ENCODE measurements at places on chromosomes 2 and 18. TPM values are rescaled to one million over a fixed set of nuclear protein-coding genes. Genes with fewer than 3 reads are reported as not detected.
A peak's percentile ranks its signal among the peaks of the same experiment; 100 is the strongest.

GEN1 gene
- 19.8 TPM for total RNA-seq

- DNase-seq = no peak
- peaks cover 23% of the 10 kb centered on the region for H3K4me1 ChIP-seq
- no peaks in the 10 kb centered on the region for H3K27me3 ChIP-seq
- peak overlapping the region; percentile 91 for H3K4me3 ChIP-seq
Measured at GRCh38 chr2:8837795-8838140, 355 bp upstream of the KIDINS220 start.

GRCh38 chr2:105645031-105645937 lies 99.4 kb upstream of the NCK2 start:
- no peaks in the 10 kb centered on the region for H3K36me3 ChIP-seq
- no peak for DNase-seq
- H3K27ac ChIP-seq = no peak overlapping the region
- no peak overlapping the region for H3K4me3 ChIP-seq
- peaks cover 73% of the 10 kb centered on the region for H3K27me3 ChIP-seq

ATP8B1 gene
- total RNA-seq = 1.4 TPM

COL5A2 gene
- 7.4 TPM for total RNA-seq

DNA sequence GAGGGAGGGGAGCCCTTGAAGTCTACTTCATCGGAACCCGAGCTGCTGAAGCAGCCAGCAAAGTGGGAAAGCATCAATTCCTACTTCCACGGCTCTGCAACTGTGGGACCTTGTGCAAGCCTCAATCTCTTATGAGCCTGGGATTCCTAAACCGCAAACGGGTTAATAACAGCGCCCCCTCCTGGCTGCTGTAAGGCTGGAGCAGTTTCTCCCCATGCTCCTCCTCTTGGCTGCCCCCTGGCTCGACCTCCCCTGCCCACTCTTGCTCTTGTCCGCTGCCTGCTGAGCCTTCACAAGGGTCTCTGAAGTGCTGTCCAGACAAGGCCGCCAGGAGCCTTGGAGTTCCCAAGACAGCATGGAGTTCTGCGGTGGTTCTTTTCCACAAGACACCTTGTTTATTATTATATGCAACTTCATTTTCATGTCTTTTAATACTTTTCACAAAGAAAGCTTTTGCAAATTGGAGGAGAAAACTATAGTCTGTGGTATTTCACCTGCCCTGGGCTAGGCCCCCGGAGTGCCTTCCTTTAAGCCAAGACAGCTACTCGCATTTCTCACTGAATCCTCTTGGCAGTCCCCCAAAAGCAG lies 157.2 kb downstream of the DDX1 start:
- H3K27ac ChIP-seq = no peak overlapping the region
- H3K4me3 ChIP-seq = no peak overlapping the region
- peaks cover 47% of the 10 kb centered on the region for H3K27me3 ChIP-seq
- H3K36me3 ChIP-seq = no peaks in the 10 kb centered on the region

CCBE1 gene
- 23.8 TPM for total RNA-seq

DNA sequence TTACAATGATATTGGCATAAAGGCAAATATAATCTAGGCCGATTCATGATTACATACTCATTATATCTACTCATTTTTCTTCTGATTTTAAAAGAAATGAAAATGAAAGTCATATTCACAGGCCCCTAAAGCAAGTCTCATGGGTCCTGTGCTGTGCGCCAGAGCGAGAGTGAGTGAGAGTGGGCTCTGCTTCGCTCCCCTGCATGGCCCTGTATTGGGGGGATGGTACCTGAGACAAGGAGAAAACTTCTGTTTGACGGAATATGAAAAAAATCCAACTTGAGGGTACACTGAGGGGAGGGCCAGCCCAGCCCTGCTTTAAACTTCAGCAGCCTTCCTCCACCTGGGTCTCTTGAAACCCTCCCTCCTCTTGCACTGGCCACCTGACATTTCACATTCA lies 81.4 kb upstream of the RGPD5 start:
- no peaks in the 10 kb centered on the region for H3K4me1 ChIP-seq
- H3K36me3 ChIP-seq = no peaks in the 10 kb centered on the region
- H3K4me3 ChIP-seq = no peak overlapping the region
- H3K27me3 ChIP-seq = no peaks in the 10 kb centered on the region
- DNase-seq = no peak

BBS5 gene
- 9.0 TPM for total RNA-seq

DNA sequence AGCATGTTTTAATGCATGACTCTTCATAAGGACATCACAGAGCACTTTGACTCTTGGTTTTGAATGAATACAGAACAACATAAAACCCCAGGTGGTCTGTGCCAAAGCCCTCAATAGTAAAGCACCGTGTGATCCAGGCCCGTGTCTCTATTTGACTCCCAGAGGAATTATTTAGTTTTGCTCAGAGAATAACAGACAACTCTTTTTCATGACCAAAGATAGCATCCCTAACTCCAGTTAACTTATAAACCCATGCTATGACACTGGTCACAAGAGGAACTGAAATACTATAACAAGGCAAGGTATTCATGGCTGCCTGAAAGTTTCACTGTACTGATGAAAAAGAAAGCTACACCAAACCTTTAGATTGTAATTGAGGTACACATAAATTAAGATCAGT lies 128.4 kb downstream of the IKZF2 start:
- no peak overlapping the region for H3K4me3 ChIP-seq
- peaks cover 6% of the 10 kb centered on the region for H3K4me1 ChIP-seq
- no peaks in the 10 kb centered on the region for H3K27me3 ChIP-seq
- DNase-seq = no peak
- H3K36me3 ChIP-seq = peaks cover 23% of the 10 kb centered on the region

- no peak overlapping the region for H3K4me3 ChIP-seq
- H3K36me3 ChIP-seq = peaks cover 11% of the 10 kb centered on the region
- H3K4me1 ChIP-seq = peaks cover 4% of the 10 kb centered on the region
Measured at GRCh38 chr2:85661139-85661858, 6.7 kb downstream of the SFTPB start.

DNA sequence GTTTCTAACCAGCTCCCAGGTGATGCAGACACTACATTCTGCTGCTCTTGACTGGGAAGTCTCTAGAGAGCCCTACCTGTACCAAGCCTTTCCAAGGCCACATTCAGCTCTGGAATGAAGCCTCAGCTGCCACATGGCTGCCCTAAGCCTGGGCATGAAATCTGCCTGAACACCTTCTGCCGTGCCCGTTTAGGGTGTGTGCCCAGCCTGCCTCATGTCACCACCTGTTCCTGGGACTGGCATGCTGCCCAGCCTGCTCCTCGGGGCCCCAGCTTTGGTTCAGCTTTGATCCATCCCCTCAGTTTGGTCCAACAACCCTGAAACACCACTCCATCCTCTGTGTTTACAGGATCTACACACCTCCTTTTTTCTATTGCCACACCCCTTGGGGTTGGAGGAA lies 210.9 kb downstream of the L3MBTL4 start:
- DNase-seq = no peak
- no peak overlapping the region for H3K4me3 ChIP-seq
- H3K27me3 ChIP-seq = no peaks in the 10 kb centered on the region
- no peak overlapping the region for H3K27ac ChIP-seq
- no peaks in the 10 kb centered on the region for H3K36me3 ChIP-seq
- no peaks in the 10 kb centered on the region for H3K4me1 ChIP-seq

STPG4 gene
- total RNA-seq = 0.83 TPM

DNA sequence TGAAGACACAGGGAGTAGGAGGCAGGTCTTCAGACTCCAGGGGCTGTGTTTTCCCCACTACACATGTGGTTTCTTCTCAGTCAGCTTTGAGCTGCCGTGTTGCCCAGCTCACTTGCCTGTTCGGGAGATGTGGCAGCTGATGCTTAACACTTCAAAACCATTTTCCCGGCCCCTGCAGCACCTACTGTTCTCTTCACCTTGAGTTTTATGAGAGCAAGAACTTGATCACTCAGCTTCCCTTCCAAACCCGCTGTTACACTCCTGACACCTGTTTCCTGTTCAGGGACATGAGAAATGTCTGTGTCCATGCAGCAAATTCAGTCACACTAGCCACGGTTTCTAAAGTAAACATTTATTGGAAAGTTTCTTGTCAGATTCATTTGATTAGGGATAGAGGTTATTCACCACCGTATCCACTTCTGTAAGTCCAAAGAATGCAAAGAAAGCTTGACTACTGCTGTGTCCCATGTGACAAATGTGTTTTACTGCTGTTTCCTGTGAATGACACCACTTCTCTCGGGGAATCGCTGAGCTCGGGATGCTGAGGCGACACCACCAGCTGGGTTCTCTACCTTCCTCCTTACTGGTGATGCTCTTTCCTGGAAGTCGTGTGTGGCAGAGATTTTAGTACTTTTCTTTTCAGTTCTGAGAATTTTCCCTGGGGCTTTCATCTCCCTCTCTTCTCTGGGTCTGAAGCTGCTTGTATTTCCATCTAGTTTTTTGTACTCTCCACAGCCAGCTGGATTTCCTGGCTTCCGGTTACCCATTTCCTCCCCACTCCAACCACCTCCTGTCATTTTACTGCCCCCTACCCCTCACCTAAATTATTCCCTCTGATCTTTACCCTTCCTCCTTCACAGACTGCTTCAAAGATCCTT lies 91.7 kb downstream of the KLF7 start:
- no peaks in the 10 kb centered on the region for H3K27me3 ChIP-seq
- no peak overlapping the region for H3K4me3 ChIP-seq
- no peak overlapping the region for H3K27ac ChIP-seq
- H3K4me1 ChIP-seq = no peaks in the 10 kb centered on the region
- peaks cover 17% of the 10 kb centered on the region for H3K36me3 ChIP-seq
- no peak for DNase-seq

DNA sequence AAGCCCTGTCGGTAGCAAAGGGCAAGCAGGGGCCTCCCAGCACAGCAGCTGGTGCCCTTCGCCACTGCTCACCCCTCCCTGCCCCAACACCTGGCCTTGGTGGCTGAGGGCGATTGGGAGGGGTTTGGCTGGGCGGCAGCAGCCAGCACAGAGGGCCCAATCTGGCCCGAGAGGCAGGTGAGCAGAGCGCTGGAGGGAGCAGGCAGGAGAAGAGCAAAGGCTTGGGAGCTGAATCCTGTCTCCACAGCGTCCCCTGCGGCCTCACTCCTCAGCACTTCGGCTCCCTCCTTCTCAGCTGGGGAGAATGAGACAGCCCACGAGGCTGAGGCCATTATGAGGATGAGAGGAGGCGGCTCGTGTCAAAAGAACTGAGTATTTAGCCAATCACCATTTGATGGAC lies 74.9 kb upstream of the TAF1B start:
- DNase-seq = no peak
- H3K36me3 ChIP-seq = no peaks in the 10 kb centered on the region
- H3K4me1 ChIP-seq = peaks cover 26% of the 10 kb centered on the region
- H3K27ac ChIP-seq = no peak overlapping the region
- H3K27me3 ChIP-seq = no peaks in the 10 kb centered on the region

DNA sequence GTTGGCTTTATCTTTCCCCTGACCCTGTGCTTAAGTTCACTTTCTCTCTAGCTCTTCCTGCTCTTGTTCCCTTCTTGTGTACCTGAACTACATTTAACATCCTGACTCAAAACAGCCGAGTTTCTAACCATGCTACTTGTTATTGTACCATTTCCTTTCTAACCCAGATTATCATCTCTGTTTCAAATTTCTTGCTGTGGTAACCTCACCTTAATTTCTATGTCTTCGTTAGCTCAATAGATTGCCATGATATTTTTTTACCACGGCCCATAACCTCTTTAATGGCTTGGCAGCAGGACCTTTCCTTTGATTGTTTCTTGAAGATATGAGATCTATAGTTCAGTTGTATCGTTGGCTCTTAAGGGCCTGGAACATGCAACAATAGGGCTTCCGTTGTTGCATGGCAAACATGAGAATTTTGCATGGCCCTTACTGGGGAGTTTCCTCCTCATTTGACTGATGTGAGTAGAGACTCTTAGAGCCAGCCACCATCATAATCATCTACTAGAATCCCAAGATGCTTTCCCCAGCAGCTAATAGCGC lies 11.1 kb downstream of the CFAP36 start:
- no peaks in the 10 kb centered on the region for H3K27me3 ChIP-seq
- no peaks in the 10 kb centered on the region for H3K4me1 ChIP-seq
- H3K36me3 ChIP-seq = peaks cover 61% of the 10 kb centered on the region
- no peak overlapping the region for H3K4me3 ChIP-seq
- DNase-seq = no peak
- H3K27ac ChIP-seq = no peak overlapping the region

GRCh38 chr2:227221120-227221519 lies 56.7 kb downstream of the COL4A3 start:
- H3K36me3 ChIP-seq = no peaks in the 10 kb centered on the region
- no peak for DNase-seq
- no peak overlapping the region for H3K27ac ChIP-seq
- no peak overlapping the region for H3K4me3 ChIP-seq

DNA sequence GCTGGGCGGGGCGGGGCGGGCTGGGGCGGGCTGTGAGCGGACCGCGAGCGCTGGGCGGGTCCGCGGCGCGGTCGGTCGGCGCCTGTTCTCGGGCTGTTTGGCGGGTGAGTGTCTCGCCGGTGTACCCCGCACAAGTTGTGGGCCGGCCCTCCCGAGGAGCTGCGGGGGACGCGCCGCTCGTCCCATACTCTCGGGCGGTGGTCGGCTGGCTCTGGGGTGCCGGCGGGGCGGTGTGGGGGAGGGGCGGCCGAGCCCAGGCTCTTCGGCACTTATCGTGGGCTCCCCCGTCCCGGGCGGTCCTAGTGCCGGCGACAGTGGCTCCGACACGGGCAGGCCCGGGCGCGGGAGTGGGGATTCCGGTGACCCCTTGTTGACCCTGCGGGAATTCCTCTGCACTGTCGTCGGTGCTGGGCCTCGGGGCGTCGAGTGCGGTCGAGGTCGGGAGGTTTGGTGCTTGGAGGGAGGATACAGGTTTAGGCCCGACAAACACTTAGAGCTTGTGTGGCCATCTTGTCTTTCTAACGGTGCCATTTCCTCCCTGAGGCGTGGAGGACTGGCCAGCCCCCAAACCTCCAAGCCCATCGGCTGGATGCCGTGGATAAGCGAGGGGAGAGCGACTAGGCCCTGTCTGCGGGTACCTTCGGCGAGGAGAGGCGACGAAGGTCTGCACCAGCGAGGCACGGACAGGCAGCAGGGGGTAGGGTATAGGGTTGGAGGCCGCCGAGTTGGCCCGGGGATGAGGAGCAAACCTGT lies at the start of gene SEPTIN2:
Gene SEPTIN2 (plus strand): TSS at position 47 of the 753 bp plus-strand sequence. CDS start 8,308 bp downstream, outside the sequence.
- no peaks in the 10 kb centered on the region for H3K27me3 ChIP-seq
- peaks cover 39% of the 10 kb centered on the region for H3K4me1 ChIP-seq
- H3K27ac ChIP-seq = peak within 1 kb of the TSS; percentile 100
- DNase-seq = peak; percentile 55
- peaks cover 37% of the 10 kb centered on the region for H3K36me3 ChIP-seq
- peak within 1 kb of the TSS; percentile 98 for H3K4me3 ChIP-seq

DNA sequence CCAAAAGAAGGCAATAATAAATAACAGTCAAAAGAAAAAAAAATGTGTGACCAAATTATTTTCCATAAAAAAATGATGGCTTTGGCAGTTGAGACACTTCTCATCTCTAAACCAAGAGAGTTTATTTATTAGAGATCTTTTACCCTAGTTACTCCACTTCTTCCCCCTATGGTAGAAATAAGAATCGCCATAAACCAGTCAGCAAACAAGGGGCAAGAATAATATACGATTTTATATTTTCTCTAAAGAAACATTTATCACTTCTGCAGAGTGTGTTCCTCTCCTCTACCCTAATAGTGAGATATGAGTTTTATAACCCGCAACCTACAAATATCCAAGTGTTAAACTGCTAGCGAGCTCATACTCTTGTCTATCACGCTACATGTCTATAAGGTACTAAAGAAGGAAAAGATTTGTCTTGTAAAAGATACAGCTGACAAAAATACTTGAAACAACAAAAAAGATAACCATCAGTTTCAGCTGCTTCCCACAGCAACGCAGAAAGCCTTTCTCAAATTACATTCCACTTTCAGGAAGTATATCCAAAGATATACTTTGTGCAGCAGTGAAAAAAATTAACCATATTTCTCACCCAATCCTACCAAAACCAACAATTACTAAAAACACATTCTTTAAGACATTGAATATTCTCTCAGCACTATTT lies 2.3 kb downstream of the RNF103 start:
- H3K27ac ChIP-seq = peak overlapping the region; percentile 98
- peaks cover 6% of the 10 kb centered on the region for H3K4me1 ChIP-seq
- H3K36me3 ChIP-seq = peaks cover 40% of the 10 kb centered on the region
- H3K4me3 ChIP-seq = peak overlapping the region; percentile 95
- no peaks in the 10 kb centered on the region for H3K27me3 ChIP-seq
